ENCODE measurements at places on chromosomes 5 and 9.

- no peak for DNase-seq
These were observed 36.4 kb upstream of the TCF7 start for GRCh38 chr5:134077926-134078580.

DNA sequence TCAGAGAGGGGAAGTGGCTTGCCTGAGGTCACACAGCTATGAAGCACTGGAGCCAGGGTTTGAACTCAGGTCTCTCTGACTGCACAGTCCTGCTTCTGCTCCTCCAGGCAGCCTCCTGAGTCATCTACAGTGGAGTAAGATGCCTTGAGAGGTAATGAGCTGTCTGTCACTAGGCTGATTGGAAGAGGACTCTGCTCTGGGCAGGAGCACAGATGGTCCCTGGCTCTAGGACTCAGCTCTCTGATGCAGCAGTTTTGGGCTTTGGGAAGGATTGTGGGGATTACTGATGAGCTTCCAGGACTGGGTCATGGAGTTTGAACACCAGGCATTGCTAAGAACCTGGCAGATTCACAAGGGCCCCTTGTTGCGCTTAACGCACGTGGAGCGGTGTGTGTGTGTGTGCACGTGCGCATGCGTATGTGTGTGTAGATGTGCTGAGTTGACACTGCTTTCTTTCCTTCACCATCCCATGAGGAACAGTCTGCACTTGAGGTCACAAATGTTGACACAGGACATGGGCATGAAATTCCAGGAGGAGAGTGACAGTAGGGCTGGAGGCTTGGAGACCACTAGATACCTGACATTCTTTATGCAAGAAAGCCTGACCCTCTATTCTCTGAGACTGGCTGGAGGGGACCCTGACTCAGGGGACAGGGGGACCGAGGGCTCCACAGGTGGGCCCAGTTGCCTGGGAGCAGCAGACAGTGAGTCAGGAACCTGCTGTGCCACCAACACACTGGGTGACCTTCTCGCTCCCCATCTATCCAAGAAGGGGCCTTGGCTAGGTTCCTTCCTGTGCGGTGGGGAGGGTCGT is 170.5 kb downstream of the RGS3 start:
- DNase-seq: no peak

DNA sequence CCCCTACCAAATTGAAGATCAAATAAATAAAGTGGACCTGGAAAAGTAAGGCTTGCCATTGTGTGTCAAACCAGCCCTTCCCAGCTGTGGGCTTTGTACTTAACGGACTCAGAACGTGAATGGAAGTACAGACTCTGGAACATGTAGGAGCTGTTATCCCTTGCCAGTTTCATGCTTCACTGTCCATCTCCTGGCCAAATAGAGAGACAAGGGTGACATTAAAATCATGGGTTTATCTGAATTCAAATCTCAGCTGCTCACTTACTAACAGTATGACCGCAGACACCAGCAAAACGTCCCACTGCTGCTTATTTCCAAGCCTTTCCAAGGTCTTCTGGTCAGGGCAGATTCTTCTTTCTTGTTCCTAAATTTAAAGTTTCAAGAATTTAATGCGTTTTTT is 52.2 kb downstream of the EXOSC2 start:
- no peak for DNase-seq

DNA sequence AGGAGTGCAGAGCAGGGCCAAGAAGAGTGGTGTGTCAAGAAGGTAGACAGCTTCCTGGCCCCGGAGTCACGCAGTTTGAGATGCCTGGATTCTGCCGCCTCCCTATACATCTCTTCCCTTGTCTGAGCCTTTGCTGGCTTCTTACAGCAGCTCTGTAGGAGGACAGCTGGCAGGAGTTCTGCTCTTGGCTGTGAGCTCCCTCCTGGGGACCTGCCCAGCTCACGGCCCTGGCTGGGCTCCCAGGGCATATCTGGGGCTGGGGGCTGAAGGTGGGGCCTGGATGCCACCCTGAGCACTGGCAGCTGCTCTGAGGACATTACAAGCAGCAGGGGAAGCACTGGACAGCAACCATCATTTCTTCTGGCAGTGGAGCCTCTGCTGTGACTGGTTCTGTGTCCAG is 786 bp upstream of the TSSK1B start:
- DNase-seq: no peak

DNA sequence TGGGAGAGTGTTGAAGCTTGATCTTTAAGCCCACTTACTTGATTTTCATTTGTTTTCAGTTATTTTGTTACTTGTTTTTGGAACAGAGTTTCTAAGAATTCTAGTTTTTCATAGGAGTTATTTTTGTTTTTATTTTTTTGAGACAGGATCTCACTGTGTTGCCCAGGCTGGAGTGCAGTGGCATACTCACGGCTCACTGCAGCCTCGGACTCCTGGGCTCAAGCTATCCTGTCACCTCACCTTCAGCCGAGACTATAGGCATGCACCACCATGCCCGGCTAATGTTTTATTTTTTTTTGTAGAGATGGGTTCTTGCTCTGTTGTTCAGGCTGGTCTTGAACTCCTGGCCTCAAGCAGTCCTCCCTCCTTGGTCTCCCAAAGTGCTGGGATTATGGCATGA is 6.3 kb downstream of the ERBIN start:
- no peak for DNase-seq

Data from activated CD4-positive, alpha-beta memory T cell treated with anti-CD3 and anti-CD28 coated beads, Interleukin-2, amount 10 ng/mL, durations not matched to agents 7 days and 5 days (primary cell).